ENCODE measurements at places on chromosomes 4 and X.

DNA sequence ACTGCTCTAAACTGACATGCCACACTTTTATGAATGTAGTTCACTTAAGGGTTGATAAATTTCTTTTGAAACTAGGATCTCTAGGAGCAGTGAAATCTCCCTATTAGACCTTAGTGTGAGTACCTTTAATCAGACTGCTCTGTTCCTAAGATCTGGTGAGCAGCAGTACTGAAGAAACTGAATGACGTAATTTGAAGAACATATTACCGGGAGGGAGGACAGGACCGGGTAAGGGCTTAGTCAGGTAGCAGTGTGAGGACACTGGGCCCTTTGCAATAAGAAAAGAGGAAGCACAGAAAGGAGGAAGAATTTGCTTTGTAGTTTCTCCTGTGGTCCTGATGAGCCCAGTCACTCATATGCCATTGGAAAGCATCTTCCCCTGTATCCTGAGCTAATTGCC is 255.2 kb downstream of the THOC2 start:
- no peak for DNase-seq

- DNase-seq = no peak
Measured at GRCh38 chrX:45972636-45973035, 572.6 kb downstream of the ZNF674 start.

GRCh38 chr4:182770259-182770995 is 146.8 kb downstream of the DCTD start:
- DNase-seq = peak; percentile 29

GRCh38 chr4:89563431-89563830 is 255.8 kb upstream of the GPRIN3 start:
- DNase-seq = no peak

DNA sequence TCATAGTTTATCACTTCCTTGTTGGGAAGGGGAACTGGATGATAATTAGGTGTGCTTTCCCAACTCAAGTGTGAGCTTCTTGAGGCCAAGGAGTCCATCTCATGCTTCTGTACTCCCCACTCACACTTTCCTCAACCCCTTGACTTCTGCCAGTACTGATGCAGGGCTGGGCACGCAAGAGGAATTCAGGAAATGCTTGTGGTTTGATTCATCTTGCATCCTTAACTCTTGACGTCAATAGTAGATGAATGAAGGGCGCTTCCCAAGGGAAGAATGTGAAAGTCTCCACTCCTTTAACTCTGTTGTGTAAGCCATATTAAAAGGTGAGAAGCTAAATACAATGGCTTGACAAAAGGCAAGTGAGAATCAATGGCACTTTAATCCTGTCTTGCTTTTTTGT is 101.8 kb downstream of the AGTR2 start:
- DNase-seq = peak; percentile 5

DNA sequence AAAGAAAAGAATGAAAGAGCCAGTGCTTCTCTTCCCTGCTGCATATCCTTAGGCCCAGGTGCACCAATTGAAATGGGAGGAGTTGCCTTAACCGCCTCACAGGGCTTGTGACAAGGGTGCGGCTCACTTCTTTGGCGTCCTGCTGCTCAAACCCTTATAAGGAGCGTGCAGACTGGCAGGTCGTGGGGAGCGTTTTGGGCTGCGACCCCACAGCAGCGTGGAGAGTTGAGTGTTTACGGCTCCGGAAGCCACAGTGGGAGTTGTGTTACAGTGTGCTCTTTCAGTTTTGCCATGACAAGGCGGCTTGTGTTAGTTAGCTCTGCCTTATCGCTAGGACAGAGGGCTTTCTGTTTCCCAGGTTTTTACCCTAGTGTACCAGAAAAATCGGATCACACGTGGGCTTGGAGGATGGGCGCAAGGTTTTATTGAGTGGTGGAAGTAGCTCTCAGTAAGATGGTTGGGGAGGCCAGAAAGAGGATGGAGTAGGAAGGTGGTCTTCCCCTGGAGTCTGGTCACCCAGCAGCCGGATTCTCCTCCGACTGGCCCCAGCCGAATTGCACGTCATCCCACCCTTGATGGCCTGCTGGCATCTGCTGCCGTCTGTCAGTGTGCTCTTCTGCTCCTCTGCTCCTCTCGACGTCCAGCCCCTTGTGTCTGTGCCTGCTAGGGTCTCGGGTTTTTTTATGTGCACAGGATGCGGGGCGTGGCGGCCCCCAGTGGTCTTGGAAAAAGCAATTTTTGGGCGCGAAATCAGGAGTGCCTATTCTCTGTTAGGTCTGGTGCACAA is 718.9 kb downstream of the ARAP2 start:
- DNase-seq = no peak

DNA sequence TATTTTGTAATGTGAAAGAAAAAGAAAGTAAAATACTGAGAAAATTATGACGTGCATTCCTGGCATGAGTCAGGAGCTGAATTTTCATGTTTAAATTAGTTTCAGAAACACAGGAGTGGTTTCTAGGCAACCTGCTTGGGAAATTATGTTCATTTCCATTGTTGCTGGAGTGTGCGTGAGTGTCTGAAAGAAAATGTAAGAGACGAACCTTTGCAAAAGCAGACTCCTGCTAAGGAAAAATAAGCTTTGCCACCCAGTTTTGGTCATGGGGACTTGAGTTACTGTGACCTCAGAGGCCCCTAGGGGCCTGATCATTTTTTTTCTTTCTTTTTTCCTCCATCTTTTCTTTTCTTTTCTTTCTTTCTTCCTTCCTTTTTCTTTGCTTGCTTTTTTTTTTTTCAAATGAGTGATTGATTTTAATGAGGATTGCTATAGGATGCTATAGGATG is 18.8 kb upstream of the CHRNA9 start:
- DNase-seq = peak; percentile 78

DNA sequence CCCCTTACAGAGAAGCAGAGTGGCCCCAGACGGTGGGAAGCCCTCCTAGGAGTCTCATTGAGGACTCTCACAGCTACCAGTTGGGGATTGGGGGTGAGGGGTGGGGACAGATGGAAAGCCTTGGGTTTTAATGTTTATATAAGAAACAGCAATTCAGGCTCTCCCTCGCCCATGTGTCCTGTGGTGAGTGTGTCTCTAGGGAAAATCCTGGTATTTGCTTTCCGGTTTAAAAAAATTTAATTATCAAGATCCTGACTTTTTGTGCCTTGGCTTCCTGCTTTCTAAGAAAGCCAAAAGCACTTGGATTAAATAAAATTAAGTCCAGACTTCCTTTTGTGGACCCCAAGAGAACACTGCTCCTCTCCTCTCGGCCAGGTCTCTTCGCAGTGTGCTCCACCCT is 93.8 kb downstream of the SOWAHB start:
- no peak for DNase-seq

DNA sequence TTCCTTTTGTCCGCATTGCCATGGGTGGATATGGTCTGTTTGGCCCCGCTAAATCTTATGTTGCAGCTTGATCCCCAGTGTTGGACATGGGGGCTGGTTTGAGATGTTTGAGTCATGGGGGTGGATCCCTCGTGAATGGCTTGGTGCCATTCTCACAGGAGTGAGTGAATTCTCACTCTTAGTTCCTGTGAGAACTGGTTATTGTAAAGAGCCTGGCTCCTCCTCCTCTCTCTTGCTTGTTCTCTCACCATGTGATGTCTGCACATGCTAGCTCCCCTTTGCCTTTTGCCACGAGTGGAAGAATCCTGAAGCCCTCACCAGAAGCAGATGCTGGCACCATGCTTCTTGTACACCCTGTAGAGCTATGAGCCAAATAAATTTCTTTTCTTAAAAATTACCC is 22.6 kb upstream of the STBD1 start:
- no peak for DNase-seq

DNA sequence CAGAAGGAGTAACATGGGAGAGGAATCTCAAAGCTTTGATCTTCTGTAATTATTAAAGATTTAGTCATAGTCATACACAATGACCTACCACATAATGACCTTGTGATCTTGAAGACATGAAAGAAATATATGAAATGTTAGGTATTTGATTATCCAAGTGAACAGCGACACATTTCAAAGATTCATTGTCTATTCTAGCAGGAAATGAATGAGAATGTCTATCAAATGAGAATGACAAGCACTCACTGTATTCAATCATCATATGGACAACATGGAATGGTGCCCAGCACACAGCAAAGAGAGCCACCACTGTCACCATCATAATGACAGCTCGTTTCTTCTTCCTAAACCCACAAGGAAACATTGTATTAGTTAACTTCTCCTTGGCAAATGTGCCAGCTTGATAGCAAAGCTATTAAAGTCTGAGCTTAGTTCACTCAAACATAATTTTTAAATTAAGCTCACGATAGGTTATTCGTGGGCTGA is 50.6 kb downstream of the QRFPR start:
- no peak for DNase-seq

- DNase-seq = no peak
Measured at GRCh38 chr4:53767482-53767881, 176.2 kb upstream of the LNX1 start.

DNA sequence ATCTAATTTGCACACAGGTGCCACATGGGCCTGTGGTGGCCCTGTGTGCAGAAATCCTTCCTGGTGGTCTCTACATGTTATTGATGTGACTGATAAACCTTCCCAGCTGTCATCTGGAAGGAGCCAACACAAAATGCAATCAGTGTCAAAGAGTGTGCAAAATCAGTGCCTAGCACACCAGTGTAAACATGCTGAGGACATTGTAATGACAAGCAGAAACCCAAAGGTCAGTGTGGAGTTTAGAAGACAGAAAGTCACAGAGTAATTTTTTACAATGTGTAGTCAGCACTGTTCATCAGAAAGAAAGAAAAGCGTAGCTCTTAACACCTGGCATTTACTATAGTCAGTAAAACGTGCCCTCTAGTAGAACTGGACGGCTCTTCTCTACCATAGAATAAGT is 50.3 kb downstream of the PHKA2 start:
- no peak for DNase-seq

GRCh38 chrX:16771483-16772398 is 14.5 kb upstream of the TXLNG start:
- DNase-seq = peak; percentile 78

DNA sequence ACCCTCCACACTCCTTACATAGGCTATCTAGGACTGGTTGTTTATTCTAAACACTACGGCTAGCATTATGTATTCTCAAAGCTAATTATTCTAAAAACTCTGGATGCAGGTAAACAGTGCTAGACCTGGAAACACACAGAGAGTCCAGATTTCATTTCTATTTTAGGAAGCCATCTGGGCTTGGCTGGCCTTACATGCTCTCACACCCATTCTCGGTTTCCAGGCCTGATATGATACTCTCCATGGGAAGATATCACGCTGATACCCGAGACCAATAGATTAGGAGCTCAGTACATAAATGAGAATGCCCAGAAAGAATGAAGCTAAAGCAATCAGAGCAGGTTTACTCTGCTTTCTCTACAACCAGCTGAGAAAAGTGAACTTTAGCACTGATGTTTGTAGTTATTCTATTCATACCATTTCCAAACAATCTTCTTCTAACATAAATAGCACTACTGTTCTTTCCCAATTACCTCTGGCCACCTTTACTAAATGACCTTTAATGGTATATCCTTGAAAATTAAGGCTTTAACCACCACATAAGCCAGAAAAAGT is 973.3 kb downstream of the PCDH18 start:
- peak; percentile 11 for DNase-seq

DNA sequence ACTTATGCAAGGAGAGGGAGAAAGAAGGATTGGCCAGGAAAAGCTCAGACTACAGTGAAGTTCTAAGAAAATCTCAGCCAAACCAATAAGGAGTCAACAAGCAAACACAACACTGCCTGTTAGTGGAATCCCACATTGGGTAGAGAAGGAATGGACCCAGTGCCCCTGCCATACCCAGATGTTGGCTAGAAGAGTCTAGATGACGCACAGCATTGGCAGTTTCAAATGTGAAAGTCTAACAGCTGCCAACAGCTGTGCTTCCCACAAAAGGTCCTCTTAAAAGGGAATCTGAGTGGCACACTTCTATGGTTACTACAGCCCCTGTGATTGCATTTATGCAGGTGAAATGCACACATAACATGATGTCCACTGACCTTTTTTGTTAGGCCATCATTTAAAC is 37.2 kb upstream of the CPEB2 start:
- DNase-seq = no peak

DNA sequence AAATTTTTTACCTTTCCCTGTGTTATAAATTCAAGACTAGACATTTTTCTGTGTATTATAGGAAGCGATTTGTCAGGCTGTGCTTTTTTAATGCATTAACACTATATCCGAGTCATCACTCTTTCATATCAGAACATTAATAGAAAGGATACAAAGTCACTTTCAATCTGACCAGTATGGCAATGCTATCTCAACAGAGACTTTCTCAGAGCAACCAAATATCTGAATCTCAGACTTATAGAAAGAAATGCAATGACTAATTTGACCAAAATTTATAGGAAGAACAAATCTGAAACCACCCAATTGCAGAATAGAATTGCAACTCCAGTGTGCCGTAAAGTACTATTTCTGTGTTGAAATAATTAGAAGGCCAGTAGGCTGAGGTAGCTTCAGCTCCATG is 473 bp upstream of the TKTL2 start:
- no peak for DNase-seq

DNA sequence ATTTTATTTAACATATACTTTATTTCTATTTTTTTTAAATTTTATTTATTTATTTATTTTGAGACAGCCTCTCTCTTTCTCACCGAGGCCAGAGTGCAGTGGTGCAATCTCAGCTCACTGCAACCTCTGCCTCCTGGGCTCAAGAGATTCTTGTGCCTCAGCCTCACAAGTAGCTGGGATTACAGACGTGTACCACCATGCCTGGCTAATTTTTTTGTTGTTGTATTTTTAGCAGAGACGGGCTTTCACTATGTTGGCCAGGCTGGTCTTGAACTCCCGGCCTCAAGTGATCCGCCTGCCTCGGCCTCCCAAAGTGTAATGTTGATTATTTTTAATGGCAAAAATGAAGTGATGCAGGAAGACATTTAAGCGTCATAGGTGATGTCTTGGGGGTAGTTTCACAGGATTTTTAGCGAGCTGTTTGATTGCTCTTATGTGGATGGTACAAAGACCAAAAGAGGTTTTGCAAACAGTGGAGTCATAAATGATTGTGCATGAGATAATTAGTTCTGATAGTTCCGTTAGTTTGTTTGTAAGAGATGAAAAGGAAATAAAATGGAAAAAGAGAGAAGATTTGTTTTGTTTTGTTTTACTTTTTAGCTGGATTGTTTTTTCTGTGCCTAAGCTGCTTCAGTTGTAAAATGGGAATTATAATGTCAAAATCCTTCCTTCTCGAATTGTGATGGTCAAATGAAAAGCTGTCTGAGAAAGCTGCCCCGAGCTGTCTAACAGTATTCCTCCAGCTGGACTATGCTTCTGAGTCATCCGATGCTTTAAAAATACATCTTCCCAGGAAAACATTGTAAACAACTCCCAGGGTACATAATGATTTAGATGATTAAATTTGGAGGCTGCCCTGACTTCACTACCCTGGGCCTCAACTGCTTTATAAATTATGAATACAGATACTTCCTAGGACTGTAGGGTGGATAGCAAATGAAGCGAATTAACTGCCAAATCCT is 14.7 kb downstream of the RHOH start:
- DNase-seq = no peak

GRCh38 chr4:26887809-26888208 is 27.2 kb downstream of the STIM2 start:
- no peak for DNase-seq

- no peak for DNase-seq
Measured at GRCh38 chr4:72553540-72554337, 15.3 kb downstream of the ADAMTS3 start.

Measured in hepatocyte (in vitro differentiated cells).